ENCODE measurements at places on chromosomes 5 and 9.

- peak; percentile 90 for DNase-seq
These were observed 99.9 kb upstream of the TLE4 start for GRCh38 chr9:79471580-79472543.

GRCh38 chr9:123327697-123328100 is 28.3 kb upstream of the CRB2 start:
- no peak for DNase-seq

- DNase-seq, result no peak
These were observed 136.5 kb downstream of the MEF2C start for GRCh38 chr5:88746438-88746882.

DNA sequence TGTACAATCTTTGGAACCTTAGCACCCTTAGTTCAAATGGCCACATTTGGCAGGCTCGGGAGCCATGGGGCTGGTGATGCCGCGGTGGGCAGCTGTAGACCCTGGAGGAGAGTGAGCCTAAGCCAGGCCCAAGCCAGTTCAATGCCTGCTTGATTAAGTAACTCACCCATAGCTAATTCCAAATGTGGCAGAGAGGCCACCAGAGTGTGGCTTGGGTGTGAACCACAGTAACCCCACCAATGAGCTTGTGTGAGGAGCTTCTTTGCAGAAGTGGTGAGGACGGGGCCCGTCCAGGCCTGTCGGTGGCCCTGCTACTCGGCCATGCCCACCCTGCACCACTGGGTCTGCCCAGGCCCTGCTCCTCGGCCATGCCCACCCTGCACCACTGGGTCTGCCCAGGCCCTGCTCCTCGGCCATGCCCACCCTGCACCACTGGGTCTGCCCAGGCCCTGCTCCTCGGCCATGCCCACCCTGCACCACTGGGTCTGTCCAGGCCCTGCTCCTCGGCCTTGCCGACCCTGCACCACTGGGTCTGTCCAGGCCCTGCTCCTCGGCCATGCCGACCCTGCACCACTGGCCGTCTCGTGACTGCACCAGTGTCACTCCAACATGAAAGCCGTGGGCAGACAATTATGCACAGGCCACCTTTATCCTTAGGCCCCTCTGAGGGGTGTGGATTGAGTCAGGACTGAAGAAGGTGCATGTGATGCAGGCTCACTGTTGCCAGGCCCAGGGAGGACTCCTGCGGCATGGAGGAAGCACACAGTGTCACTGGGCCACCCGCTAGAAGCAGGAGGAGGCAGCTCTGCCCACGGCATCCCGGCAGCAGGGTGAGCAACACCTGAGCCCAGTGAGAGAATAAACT is 75.4 kb downstream of the MRPL36 start:
- peak; percentile 5 for DNase-seq

GRCh38 chr9:132151118-132151517 is 10.7 kb upstream of the NTNG2 start:
- DNase-seq, result no peak

GRCh38 chr5:150043657-150044328 is 42.6 kb downstream of the CSF1R start:
- no peak for DNase-seq

DNA sequence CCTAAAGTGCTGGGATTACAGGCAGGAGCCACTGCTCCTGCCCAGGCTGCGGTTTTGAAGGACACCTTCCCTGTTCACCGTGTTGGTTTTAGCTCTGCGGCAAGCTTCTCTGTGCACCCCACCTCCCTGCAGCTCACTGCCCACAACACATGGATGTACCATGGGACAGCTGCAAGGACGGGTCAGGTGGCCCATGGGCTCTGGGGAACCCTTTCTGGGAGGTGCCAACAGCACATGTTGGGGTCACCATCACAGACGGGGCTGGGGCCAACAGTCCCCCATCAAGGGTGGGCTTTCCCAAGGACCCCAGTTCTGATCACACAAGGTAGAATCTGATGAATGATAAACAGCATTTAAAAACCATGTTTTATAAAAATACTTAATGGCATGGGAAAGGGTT is 7.5 kb downstream of the EXD3 start:
- no peak for DNase-seq

GRCh38 chr5:131511934-131512333 is 123.1 kb downstream of the RAPGEF6 start:
- DNase-seq, result no peak

- DNase-seq, result no peak
These were observed 124.1 kb upstream of the ADRA1B start for GRCh38 chr5:159792180-159792579.

- no peak for DNase-seq
These were observed 44.7 kb upstream of the ZNF608 start for GRCh38 chr5:124790895-124791732.

DNA sequence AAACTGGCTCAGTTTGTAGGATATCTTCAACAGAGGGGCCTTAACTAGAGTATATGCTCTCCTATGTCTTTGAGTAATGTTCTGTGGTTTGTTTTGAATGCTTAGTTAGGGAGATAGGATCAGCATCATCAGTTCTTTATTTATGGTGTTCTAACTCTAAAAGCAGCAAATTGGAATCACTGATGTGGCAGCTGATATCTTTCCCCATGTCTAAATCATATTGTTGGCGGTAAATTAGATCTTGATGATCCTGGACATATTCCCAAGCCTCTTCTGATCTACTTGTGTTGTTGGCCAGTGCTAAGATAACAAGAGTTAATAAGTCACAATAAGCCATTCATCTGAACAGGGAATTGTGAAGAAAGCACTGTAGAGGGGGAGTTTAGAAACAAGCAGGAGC is 332.4 kb upstream of the DAB2 start:
- no peak for DNase-seq

GRCh38 chr9:100294341-100294740 is 58.4 kb downstream of the TEX10 start:
- no peak for DNase-seq

GRCh38 chr9:136927343-136928271 is 16.9 kb downstream of the FBXW5 start:
- DNase-seq, result no peak

DNA sequence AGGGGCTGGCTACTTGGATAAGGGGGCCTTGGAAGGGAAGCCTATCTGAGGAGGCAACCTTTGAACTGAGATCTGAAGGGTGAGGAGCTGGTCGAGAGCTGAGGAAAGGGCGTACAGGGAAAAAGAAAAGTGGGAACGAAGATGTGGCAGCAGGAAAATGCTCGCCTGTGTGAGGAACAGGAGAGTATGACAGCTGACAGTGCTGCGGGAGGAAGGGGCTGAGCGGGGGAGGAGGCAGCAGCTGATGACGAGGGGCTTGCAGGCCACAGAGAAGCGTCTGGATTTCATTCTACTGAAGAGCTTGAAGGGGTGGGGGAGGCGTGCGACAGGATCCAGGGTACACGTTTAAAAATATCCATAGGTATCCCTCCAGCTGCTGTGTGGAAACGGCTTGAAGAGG is 28.9 kb downstream of the SH3PXD2B start:
- no peak for DNase-seq

DNA sequence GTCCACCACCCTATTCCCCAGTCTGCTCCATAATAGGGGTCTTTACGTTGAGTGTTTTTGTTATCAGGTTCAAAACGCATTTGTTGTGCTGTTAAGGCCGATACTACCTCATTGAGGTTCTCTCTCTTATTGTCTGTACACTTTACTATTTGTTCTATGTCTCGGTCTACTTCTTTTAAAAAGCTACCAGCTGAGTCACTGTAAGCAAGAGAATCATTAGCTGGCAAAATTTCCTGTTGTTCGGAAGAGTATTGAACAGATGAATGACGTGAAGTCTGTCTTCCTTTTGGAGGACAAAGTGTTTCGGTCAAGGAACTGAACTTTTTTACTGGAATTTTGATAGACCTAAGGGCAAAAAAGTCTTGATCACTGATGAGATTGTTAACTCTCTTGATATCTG is 10.3 kb downstream of the LYSMD3 start:
- DNase-seq, result no peak

- DNase-seq, result no peak
These were observed 954.7 kb upstream of the ARRDC3 start for GRCh38 chr5:92337772-92338234.

- DNase-seq, result no peak
These were observed 159.4 kb upstream of the PRR16 start for GRCh38 chr5:120304663-120305062.

- no peak for DNase-seq
These were observed 6.9 kb downstream of the TSC1 start for GRCh38 chr9:132937463-132937901.

DNA sequence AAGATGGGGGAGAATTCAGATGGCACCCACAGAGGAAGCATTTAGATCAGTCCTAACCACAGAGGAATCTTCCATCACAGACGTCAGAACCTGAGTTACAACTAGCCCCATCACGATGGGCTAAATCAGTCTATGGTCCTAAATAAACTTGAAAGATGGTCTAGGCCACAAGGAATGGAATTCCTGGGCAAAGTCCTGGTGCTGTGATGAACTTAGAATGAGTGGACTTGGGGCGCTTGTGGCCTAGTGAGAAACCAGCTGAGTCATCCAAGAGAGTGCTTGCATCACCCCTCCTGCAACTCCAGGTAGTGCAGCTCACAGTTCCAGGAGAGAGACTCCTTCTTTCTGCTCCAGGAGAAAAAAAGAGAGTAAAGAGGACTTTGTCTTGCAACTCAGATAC is 722.9 kb upstream of the RGMB start:
- DNase-seq, result no peak

- DNase-seq, result peak; percentile 76
These were observed 2.9 kb downstream of the DNAJB5 start for GRCh38 chr9:34992376-34992951.

GRCh38 chr9:127833555-127833954 is 20.9 kb downstream of the ENG start:
- DNase-seq, result no peak

DNA sequence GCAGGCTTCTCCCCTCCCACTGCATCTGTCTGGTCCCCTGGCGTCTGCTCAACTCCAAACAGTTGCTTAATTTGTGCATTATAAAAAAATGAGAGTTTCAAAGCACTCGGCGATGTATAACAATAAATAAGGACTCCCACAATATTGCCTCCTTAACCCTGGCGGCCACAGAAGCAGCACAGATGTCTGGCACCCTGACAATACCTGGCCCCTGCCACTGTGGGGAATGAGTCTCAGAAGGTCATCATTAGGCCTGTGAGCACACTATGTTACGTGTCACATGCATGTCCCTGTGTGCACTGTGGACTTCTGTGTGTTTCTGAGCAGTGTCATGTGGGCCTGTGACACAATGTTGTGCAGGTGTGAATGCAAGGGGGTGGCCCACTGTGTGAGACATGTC is 236.5 kb downstream of the PBX3 start:
- DNase-seq, result peak; percentile 3

DNA sequence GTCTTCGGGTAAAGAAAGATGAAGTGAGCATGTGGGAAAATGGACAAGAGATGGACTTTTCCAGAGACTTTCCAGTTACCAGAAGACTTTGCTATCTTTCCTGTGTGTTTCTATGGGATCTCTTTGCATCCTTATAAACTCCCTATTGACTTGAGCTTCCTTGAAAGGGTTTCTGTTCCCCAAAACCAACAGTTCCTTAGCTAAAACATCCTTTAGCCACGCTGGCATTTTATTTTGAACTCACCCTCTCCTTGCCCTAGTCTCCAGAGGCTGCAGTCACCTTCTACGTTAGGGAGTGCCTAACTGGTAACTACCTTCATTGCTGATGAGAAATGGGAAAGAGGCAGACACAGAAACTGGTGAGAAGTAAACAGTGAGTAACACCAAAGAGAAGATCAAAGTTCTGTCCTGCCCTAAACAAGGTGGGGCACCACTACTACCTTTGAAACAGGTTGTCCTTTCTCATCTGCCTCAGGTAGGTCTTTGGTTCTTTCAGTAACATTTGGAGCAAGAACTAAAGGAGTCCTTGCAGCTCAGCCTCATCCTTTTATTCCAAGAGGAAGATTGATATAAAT is 402.9 kb downstream of the ENC1 start:
- DNase-seq, result no peak

- DNase-seq, result peak; percentile 79
These were observed 56.9 kb upstream of the GGTA1 start for GRCh38 chr9:121556580-121556979.

- DNase-seq, result no peak
These were observed 84.3 kb downstream of the GDNF start for GRCh38 chr5:37755581-37755980.

GRCh38 chr5:146794326-146795029 is 84.1 kb downstream of the PPP2R2B start:
- no peak for DNase-seq

- DNase-seq, result peak; percentile 48
These were observed 6.4 kb downstream of the SLC6A3 start for GRCh38 chr5:1438871-1439270.

- no peak for DNase-seq
These were observed 12.2 kb downstream of the DNLZ start for GRCh38 chr9:136351252-136351800.

DNA sequence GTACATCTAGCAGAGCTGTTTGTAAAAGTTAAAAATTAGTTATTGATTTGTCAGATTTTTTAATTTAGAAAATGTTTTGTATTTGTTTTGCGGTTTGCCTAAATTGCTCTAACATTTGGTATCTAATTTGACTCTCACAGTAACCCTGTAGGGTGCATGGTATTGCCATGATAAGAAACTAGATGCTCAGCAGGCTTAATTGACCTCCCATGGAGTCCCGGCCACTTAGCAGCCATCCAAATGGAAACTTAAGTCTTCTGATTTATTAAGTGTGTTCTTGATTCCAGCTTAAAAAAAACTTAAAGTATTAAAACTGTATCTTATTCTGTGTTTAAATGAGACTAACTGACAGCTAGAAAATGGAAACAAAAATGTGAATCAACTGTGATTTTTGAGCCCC is 54.5 kb downstream of the CAST start:
- DNase-seq, result no peak

- no peak for DNase-seq
These were observed 1908.0 kb downstream of the EFNA5 start for GRCh38 chr5:105762728-105763127.

GRCh38 chr9:88747768-88748167 is 212.8 kb downstream of the NXNL2 start:
- DNase-seq, result peak; percentile 64

DNA sequence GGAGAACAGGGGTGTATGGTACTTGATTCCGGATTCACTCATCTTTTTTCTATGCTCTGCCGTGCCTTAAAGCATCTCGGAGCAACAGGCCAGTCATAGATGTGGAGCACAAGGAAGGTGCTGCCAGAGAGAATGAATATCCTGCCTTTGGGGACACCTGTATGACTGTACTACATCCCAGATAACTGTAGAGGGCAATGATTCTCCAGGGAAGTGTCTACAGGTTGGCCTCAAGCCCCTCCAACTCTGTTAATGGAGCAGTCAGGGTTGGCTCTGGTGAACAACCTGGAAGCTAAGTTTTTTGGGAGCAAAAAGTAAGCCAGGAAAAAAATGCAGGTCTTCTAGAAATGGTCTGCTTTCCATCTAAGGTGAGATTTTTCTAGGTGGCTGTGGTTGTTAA is 71.0 kb downstream of the NREP start:
- DNase-seq, result no peak

All from tibial artery (tissue), 4 donors.